HT-29 (cell line): ENCODE measurements at places on chromosomes 5 and 9.

GRCh38 chr5:107572715-107573368 lies 97.9 kb downstream of the EFNA5 start:
- peak; percentile 32 for DNase-seq

- DNase-seq: no peak
Measured at GRCh38 chr5:142613271-142613671, 72.6 kb downstream of the FGF1 start.

DNA sequence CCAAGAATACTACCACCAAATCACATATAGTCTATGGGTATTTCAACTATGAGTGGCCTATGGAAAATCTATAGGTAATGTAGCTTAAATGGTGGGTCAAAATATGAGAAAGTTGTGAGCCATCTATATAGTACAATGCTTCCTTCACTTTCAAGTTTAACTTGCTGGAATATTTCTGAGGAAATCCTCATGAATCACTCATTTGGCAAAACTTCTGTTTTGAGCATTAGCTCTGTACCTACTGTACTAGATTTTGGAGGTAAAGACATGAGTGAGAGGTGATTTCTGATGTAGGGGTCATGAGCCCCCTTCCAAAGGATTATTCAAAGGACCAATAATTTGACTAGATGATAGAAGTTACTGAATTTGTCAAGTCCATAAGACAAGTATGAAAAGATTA lies 80.6 kb upstream of the DAB2 start:
- DNase-seq: no peak

GRCh38 chr9:96150324-96151227 lies 151.4 kb downstream of the HSD17B3 start:
- DNase-seq: no peak

GRCh38 chr5:120538149-120538548 lies 74.0 kb downstream of the PRR16 start:
- DNase-seq: no peak

DNA sequence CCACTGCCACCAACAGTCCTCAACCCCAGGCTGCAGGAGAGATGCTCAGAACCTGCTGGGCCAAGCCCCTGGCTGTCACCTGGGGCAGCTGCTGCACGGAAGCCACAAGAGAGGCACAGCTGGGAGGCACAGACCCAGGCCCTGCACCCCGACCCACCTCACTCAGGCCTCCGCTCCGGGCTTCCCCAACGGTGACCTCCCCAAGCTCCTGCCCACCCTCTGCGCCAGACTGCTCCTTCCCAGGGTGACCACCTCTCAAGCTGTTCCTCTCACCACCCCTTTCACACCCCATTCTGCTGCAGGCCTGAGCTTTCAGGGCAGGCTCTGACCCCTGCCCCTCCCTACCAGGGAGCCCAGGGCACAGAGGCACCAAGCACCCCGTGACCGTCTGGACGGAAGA lies 33.0 kb downstream of the VAV2 start:
- DNase-seq: no peak

GRCh38 chr9:111959468-111960359 lies 63.1 kb downstream of the UGCG start:
- no peak for DNase-seq

GRCh38 chr9:114811966-114812636 lies 6.3 kb upstream of the TNFSF15 start:
- peak; percentile 21 for DNase-seq

- no peak for DNase-seq
Measured at GRCh38 chr9:80305136-80305535, 733.4 kb downstream of the TLE4 start.

- DNase-seq: no peak
Measured at GRCh38 chr9:113600023-113600823, 136.7 kb downstream of the RGS3 start.

DNA sequence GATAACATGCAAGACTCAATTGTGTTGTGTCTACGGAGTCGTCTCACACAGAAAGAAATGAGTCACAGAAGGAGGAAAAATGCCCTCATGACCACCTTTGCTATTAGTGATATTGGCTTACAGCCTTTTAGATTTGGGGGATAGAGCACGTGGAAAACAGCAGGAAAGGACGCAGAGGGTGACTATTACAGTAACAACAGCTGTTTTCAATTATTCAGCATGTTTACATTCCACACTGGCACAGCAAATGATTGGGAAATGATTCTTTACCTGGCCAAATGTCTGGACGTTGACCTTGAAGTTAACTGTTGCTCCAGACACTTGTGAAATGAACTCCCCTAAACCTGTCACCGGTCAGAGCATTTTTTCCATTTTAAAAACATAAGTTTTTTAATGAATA lies 46.8 kb downstream of the APTX start:
- no peak for DNase-seq

DNA sequence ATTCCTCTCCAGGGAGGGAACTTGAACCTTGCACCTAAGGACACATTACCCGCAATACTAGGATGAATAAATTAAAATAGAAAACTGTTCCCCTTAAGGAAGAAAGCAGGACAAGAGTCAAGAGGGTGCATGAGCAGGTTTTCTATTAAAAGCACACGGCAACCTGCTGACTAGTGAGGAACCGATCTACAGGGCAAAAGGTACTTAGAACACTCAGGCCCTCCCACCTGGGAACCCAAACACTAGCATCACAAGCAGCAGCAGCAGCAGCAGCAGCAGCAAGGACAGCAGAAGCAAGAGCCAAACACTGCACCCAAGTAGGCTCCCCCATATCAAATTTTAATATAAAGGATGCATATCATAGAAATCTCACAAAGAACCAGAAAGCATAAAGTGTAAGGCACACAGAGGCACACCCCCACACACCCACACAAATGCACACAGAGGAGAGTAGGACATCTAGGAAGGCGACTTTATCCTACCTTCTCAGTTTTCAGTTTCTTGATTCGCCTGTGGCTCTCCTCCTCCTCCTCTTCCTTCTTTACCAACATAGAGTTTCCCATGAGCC lies 2.8 kb downstream of the ZNF608 start:
- peak; percentile 74 for DNase-seq

GRCh38 chr5:6066016-6066415 lies 312.3 kb downstream of the MED10 start:
- DNase-seq: no peak

- DNase-seq: no peak
Measured at GRCh38 chr5:40043916-40044315, 619.1 kb upstream of the DAB2 start.

DNA sequence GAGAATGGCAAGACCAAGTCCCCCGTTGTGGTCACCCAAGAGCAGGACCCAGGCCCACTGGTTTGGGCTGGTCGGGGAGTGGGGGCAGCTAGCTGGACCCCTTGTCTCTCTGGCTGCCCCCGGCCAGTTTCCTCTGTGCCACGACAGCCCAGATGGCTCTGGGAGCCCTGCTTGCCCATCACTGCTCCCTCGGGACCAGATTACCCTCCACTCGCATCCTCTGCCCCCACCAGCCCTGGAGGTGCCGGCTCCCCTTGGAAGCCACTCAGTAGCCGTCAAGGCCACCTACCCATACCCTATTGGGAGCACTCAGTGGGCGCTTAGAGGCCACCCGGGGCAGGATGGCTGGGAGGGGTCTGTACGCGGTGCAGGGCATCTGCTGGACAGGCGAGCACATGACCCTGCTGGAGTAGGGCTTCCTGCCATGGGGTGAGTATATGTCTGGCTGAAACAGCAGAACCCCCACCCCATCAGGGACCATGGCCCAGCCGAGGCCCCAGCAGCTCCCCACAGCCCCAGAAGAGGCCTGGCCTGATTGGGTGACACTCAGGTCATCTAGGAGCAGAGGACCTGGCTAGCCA lies 70.0 kb downstream of the ZNF354C start:
- DNase-seq: no peak

GRCh38 chr5:112703866-112704820 lies 33.5 kb upstream of the APC start:
- no peak for DNase-seq

DNA sequence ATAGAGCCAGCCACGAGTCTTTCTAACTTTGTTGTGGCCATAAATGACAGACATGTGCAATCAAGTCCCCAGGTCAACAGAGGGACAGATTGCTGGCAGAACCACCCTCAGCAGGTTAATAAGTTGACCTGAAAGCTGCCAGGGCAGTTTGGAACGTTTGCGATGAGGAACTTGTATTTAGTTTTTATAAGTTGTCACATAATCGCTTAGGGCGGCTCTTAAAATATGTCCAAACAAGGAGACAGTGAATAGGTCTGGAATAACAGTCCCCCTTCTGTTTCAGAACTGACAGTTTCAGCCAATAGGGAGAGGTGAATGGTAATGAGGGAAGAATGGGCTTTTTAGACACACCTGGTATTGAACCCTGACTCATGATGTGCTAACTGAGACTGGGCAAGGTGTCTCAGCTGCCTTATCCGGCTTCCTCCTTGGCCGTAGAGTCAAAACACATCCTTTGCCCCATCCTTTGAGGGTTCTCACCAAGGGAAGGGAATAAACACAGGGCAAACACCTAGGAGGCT lies 33.6 kb upstream of the GABRP start:
- DNase-seq: peak; percentile 94

DNA sequence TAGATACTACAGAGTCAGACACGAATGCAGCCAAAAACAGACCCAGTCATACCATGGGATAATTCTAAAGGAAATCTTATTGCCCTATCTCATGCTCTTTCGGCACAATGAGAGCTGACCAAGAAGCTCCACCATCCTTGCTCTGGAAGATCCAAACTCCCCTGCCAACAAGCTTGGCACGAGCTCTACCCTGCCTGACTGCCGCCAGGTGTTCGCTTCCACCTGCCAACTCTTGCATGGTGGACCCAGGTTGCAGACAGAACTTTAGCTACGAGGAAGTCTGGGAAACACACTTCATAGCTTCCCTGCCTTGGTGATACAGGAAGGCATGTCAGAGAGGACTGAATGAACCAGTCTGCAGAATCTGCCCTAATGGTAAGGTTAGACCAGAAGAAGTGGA lies 355.0 kb downstream of the DRD1 start:
- DNase-seq: no peak

- DNase-seq: no peak
Measured at GRCh38 chr5:16536246-16536645, 70.6 kb upstream of the ZNF622 start.
